ENCODE measurements at places on chromosomes 2 and 18.

GRCh38 chr2:218405746-218406208, 6.1 kb downstream of the CTDSP1 start:
- no peak for DNase-seq

DNA sequence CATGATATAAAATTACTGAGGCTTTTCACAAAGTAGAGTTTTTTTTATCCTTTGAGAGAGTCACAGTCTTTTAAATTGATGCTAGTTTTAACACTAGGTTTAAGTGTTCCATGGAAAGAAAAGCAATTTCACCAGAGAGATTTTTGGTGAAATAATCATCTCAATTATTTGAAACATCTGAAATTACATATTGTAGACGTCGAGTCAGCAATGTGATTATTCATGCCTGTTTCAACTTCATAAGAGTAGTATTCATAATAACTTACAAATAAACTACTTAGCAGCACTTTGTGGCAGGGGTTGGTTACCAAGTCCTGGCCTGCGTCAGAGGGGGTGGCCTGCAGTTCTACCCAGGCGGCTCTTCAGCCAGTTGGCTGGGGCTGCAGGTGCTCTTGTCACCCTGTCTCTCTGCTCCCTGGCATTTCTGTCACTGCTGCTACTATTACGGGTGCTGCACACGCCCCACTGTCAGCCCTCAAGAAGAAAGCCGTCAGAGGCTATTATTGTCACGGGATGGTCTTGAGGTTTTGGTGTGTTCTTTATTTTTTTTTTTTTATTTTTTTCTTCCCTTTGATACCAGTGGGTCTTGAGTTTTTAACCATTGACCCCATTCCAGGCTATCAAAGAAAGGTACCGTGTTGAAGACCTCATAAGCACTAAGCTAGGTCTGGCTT, 50.4 kb downstream of the MALT1 start:
- DNase-seq: no peak

- DNase-seq: no peak
Measured at GRCh38 chr2:207321514-207321913, 155.8 kb upstream of the KLF7 start.

- DNase-seq: no peak
Measured at GRCh38 chr2:191995285-191995684, 148.4 kb upstream of the CAVIN2 start.

- no peak for DNase-seq
Measured at GRCh38 chr2:2848621-2849333, 517.7 kb upstream of the MYT1L start.

- DNase-seq: no peak
Measured at GRCh38 chr2:3956892-3957291, 253.5 kb downstream of the DCDC2C start.

DNA sequence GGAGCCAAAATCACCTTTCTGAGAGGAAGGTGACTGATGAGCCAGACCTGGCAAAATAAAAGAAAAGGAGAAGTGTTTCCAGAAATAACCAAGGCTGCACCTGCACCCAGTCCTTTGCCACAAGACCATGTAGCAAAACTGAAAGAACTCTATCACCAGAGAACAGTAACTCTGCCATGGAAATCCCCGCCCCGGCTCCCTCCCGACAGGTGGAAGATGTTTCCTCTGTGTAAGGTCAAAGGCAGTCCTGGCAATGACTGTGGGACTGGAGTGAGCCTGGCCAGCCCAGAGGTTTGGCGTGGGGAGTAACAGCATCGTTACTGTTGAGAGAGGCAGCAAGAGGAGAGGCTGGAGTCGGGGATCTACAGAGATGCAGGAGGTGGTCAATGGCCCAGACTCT, 42.3 kb downstream of the SPRED2 start:
- DNase-seq: no peak

- DNase-seq: no peak
Measured at GRCh38 chr2:12236136-12236844, 480.4 kb upstream of the TRIB2 start.

DNA sequence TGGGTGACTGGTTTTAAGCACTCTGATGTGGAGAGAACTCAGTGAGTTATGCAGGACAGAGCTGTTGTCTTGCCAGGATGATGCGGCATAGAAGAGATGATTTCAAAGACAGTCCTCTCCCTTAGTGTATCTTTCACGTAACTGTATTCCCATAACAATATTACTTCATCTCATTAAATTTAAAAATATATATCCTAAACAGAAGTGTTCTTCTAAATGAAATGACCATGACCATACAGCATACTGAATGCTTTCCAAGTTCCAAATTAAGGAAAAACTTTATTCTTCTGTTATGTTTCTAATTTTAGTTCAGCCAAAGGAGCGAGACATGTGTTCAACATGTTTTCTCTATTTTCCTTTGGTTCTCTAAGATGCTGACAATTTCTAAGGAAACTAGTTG, 600.1 kb upstream of the FSHR start:
- DNase-seq: no peak

DNA sequence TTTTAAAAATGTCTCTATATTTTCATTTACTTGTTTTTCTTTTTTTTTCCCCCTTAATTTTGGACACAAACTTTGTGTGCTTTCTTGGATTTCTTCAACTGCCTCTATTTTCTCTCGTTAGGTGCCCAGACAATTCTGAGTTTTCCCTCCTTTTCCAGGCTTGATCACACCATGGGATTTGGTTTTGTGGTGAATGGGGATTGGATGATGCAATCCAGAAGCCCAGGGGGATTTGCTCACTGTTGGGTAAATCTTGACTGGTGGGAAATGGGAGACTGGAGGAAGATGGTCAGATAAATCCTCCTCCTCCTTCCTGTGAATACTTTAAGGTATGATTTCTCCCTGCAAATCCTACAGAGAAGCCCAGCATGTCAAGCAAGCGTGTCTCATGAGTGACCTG, 19.5 kb upstream of the PAX8 start:
- DNase-seq: no peak

DNA sequence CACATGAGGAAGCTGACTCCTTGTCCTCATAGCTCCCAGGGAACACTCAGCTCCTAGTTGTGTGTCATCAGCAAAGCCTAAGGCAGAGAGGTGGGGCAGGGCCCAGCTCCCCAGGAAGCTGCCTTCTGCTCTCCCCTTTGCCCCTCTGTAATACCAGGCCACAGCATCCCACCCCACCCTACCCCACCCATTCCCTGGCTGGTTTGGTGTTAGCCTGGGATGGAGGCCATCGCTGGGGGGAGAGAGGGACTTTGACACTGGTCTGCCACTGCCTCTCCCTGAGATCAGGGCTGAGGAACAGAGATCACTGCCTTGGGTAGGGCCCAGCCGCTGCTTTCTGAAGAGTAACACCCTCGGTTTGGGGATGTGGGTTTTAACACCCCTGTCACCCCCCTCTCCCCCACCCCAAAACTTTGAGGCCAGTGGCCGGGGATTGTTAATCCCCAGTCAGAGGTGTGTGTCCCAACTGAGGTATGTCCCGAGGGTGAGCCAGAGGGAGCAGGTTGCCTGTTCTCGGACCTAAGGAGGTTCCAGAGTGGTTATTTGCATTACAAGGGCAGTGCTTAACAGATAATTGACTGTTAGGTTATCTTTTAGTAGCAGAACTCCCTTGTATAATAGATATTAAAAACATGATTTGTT, 41.4 kb downstream of the TET3 start:
- DNase-seq: no peak

GRCh38 chr2:126784045-126784444, 114.6 kb upstream of the TEX51 start:
- no peak for DNase-seq

- no peak for DNase-seq
Measured at GRCh38 chr2:15984368-15985255, 44.3 kb downstream of the MYCN start.

- no peak for DNase-seq
Measured at GRCh38 chr2:237774811-237775553, 23.6 kb upstream of the RBM44 start.

DNA sequence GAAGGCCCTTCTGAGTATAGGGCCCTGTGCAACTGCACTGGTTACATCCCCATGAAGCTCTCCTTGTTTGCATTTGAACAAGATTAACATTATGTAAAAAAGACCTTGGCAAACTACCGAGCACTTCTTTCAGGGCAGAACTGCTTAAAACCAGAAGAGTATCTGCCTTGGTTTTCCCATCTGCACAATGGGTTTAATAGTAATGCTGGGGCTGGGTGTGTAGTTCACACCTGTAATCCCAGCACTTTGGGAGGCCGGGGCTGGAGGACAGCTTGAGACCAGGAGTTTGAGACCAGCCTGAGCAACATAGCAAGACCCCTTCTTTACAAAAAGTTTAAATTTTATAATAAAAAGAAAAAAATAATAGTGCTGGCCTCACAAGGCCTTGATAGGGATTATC, 8.5 kb downstream of the PLA2R1 start:
- no peak for DNase-seq

GRCh38 chr2:228334180-228334579, 152.7 kb upstream of the SPHKAP start:
- no peak for DNase-seq

GRCh38 chr2:8800218-8800617, 37.2 kb downstream of the KIDINS220 start:
- DNase-seq: no peak

- DNase-seq: no peak
Measured at GRCh38 chr2:234310166-234310565, 186.7 kb downstream of the ARL4C start.

DNA sequence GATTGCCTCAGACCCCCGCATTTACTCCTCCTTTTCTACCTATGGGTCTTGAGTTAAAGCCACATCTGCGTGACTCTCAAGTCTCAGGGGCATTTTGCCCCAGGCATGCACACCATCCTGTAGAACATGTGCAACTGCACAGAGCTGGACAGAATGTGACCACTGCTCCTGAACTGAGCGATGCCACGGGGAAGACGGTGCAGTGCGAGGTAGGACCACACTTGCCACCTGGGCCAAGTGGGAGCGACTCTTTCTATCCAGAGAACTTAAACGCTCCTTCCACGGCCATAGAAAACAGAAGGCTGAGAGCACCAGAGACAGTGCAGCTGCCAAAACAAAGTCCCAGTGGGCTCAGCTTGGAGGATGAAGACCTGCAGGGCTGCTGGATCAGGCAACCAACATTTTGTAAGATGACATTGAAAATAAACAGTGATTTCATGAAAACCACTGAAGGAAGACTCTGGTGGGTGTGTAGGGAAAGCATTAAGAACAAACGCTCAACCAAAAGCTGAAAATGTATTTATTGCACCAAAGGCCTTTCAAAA, 149.0 kb upstream of the HDAC4 start:
- DNase-seq: no peak

GRCh38 chr2:62938126-62938525, 112.5 kb upstream of the OTX1 start:
- no peak for DNase-seq

GRCh38 chr18:10543277-10543676, 17.4 kb downstream of the NAPG start:
- no peak for DNase-seq

GRCh38 chr18:28794459-28795245, 617.7 kb upstream of the CDH2 start:
- no peak for DNase-seq

DNA sequence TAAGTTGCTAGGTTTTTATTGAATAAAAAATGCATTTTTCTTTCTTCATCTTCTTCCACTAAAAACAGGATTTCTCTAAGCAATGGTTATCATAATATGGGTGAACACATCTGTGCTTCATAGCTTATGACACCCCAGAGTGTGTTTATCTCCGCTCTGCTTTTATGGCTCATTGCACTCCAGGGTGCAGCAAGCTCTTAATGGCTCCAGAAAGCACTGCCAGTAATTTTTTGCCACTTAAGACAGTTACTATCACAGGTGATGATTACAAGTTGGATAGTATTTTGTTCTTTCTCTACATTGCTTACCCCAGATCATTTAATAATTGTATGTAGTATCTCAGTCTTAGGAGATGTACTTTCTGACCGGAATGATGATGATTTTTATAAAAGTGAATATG, 239.3 kb upstream of the CDH20 start:
- DNase-seq: no peak

DNA sequence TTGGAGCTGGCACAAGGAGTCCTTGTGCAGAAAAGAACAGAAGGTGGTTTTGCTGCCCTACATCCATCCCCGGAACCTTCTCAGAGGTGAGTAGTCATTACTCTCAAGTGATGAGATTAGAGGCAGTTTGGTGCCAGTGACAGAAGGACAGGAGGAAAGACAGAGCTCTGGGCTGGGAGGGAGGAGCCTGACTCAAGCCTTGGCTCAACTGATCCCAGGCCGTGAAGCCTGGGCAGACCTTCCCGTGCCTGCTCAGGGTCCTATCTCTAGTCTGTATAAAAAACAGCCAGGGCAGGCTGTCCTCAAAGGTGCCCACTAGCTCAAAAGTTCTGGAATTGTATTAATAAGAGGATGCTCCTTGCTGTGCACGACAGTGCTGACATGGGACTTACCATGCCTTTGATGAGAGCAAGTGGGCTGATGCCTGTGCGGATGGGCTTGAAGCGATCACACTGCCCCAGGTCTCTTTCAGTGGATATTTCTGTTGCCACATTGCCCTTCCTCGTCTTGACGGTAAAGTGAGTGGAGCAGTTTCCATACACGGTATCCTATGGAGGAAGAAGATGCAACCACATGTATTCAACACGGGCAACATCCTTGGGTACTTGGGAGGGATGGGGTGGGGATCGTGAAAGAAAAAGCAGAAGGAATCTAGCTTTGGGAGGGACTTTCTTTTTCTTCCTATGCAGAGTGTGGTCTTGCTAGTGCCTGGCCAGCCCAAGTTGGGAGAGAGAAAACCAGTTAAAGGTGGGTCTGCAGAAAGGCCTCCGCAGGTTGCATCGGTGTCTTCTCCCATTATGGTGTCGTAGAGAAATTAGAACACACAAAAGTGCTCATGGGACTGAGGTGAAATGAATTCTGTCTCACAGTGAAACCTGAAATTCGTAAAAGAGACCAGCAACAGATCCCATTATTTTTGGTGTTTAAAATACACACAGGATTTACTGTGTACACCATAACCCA, 6.9 kb downstream of the APOB start:
- DNase-seq: no peak

DNA sequence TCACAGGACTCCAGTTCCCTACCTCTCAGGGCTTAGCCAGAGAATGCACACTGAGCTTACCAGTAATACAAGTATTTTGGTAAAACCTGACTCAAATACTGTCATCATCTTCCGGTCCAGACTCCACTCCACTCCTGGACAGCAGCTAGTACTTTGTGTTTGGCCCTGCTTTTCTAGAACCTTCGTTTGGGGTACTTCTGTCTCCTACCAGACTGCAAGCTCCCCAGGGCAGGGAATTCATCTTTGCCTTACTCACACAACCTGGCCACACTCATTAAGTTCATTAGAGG, 108.9 kb upstream of the CDC42EP3 start:
- DNase-seq: no peak

GRCh38 chr2:96927405-96928171, 57.7 kb upstream of the SEMA4C start:
- no peak for DNase-seq

GRCh38 chr18:44987371-44987770, 306.7 kb downstream of the SETBP1 start:
- no peak for DNase-seq

Measured in stimulated activated CD8-positive, alpha-beta memory T cell treated with anti-CD3 and anti-CD28 coated beads, Interleukin-4, amount 100 ng/mL, for 1 hour (primary cell).